ENCODE measurements at places on chromosomes 7 and 10.

DNA sequence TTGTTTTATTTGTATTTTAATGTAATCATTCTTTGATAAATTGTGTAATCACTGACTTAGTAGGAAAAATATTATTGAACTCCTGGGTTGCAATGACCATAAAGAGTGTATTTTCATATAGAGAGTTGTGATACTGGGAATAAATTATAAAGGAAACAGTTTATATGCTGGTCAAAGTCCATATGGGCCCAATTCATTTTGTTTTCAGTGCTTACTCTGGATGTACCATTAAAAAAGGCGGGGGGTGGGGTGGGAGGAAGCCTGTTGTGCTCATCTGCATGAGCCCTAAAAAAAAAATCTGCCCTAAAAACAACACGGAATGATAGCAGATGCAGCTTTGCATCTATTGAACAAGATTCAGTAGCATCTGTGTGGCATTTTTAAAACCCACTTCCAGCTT is 114.2 kb downstream of the BTRC start:
- no peak for DNase-seq

GRCh38 chr7:150375662-150376521 is 3.2 kb upstream of the ZNF775 start:
- peak; percentile 40 for DNase-seq

- no peak for DNase-seq
Observed at GRCh38 chr10:130636313-130636930, 500.2 kb downstream of the GLRX3 start.

GRCh38 chr7:155489862-155490696 is 32.1 kb downstream of the EN2 start:
- DNase-seq = no peak

DNA sequence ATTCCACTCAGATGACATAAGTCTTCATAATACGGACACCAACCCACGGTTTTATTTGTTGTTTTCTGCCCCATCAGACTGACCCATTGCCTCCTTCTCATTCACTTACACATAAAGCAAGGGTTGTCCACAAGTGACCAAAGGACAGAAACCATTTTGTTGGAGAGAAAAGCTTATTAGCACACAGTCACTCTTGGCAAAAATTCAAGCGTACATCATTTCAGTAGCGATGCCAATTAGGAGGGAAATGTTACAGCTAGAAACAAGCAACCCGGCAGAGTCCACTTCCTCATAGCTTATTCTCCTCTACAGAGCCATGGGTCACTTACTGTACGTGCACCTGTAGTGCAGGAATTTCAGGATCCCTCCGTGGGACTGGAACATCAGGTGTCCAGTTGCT is 23.0 kb downstream of the ABLIM1 start:
- no peak for DNase-seq

DNA sequence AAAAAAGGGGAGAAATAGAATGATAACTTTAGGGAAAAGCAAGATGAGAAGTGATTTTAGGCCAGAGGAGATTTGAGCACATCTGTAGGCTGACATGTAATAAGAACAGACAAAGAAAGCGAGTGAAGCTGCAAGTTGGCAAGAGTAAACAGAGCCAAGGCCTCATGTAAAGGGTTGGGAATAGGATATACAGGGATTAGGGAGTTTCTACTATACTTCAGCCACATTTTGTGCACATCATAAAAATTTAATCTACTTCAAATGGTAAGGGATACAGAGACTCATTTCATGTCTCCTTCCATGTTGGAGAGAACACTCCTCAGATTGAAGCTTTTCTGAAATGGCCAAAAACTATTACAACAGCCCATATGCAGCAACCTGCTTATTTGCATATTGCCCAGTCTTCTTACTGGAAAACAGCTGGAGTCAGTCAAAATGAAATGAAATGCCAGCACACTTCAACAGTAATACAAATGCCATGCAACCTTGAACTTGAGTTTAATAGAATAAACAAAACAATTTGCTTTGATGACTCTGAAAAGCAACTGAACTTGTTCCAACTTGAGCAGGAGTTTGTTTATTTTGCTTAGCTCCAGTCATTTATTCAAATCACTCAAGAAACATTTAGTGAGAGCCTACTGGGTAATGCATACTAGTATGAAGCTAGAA is 49.9 kb downstream of the NRCAM start:
- no peak for DNase-seq

- DNase-seq = no peak
Observed at GRCh38 chr10:47253651-47254375, 46.2 kb upstream of the GDF10 start.

GRCh38 chr10:33229949-33230267 is 104.6 kb downstream of the NRP1 start:
- no peak for DNase-seq

GRCh38 chr10:23314835-23315239 is 29.8 kb downstream of the C10orf67 start:
- DNase-seq = peak; percentile 55

DNA sequence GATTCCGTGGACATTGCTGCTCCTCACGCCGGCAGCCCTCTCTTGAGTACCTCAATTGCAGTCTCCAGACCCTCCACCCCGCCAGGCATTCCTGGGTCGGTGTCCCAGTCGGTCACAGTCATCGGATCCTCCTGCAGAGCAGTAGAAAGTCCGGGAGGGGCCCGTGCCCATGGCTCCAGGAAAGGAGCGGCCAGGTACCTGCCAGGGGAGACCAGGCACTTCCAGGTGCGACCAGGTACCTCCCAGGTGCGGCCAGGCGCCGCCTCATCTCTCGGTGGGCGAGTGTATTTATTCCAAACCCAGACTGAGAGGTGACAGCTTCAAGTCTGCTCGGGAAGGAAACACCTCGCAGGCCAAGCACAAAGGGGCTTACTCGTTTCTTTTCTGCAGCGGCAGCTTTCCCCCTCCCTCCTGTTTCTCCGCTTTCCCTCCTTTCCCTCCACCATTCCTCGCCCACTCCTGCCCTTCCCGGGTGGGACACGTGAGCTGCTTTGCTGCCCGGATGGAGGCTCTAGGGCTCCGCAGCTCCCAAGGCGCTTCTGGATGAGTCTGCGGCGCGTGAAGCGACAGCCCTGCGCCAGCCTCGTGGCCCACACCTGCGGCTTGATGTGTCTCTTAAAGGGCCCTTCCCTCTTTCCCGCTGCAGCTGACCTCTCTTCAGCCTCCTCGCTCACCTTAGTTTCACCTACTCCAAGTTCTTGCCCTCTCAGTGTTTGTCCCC is 39.4 kb upstream of the AGK start:
- no peak for DNase-seq

DNA sequence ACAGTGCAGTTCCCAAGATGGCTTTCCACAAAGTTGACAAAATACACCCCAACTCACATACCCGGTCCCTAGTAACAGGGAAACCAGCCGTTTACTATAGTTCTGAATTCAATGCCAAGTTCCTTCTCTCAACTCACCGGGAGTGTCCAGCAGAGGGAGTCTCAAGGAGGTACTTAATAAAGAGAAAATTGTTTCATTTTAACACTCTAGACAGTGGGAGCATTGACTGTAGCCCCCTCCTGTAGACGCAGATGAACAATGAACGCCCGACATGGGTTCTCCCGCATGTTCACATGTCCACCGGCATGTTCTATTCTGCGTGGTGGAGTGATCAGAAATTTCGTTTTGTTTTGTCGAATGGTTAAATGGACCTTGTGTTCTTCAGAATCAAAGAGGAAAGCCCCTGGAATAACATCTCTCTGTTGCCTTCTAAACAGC is 1.9 kb downstream of the HIPK2 start:
- DNase-seq = peak; percentile 51

GRCh38 chr7:31175672-31176071 is 123.6 kb downstream of the ADCYAP1R1 start:
- no peak for DNase-seq

- DNase-seq = no peak
Observed at GRCh38 chr7:92682903-92683539, 92.8 kb upstream of the FAM133B start.

GRCh38 chr10:21191512-21191911 is 294.4 kb upstream of the NEBL start:
- DNase-seq = no peak

DNA sequence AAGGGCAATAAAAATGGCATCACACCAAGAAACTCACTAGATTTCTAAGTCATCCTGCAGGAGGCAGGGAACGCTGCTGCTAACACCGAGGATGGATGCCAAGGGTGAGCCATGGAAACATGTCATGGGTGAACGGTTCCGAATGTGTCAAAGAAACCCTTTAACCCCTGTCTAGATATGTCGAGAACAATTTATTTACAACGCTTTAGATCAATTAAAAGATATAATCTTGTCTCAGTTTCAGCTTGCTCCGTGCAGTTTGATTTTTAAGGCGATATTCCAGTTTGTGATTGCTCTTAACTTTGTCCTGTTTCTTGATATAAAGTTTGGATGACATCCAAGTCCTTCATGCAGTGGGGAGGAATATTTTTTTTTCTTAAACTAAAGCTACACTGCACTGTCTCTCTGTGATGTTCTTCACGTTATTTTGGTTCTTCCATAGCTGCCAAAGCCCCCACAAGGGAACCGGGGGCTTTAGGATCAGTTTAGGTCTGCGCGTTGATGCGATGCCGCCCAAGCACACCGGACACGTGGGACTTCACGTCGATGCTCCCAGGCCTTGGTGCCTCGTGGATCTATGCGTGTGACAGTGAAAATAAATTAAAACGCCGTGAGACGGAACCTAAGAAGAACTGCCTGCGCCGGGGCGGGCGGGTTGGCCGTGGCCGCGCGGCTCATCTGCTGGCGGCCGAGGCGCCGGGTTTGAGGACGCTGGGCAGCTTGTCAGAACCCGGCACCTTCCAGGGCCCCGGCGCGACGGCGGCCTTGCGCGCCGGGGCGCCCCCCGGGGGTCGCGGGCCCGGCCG is 220.3 kb downstream of the PHTF2 start:
- peak; percentile 4 for DNase-seq

- DNase-seq = no peak
Observed at GRCh38 chr10:79413196-79413595, 32.2 kb downstream of the ZCCHC24 start.

DNA sequence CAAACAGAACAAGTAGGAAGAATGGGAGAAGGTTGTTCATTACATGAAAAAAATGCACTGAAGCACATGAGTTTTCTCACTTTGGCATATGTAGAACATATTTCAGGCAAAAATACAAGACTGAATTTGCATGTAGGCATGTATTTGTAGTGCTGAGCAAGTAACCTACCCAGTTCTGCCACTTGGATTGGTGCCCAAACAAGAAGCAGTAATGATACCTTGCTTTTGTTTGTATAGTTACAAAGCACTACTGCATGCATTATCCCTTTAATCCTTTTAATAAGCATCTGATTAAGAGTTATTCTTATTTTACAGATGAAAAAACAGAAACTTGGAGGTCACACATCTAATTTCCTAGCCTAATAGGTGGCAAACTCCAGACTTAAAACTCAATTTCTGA is 23.1 kb upstream of the CTTNBP2 start:
- DNase-seq = no peak

DNA sequence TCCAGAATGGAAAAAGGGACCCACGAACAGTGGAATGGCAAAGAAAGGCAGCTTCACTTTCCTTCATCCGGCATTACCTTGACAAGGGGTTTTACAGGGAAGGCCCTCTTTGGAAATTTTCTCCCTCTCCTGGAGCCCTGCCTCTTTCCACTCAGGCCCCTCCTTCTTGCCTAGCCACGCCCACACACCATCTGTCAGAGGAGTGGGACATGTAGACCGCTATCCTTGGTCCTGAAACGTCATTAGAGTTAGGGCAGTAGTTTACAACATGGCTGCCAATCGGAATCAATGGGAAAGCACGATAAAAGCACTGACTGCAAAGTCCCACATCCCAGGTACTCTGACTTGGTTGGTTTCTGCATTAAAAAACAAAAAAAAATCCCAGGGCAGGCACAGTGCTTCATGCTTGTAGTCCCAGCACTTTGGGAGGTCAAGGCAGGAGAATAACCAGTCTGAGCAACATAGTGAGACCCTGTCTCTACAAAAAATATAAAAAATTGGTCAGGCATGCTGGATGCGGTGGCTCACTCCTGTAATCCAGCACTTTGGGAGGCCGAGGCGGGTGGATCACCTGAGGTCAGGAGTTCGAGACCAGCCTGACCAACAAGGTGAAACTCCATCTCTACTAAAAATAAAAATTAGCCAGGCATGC is 96.4 kb downstream of the MARCHF5 start:
- no peak for DNase-seq

GRCh38 chr10:106513352-106513771 is 651.1 kb downstream of the SORCS1 start:
- DNase-seq = no peak

GRCh38 chr10:71589617-71590551 is 129.7 kb downstream of the C10orf105 start:
- no peak for DNase-seq

- DNase-seq = no peak
Observed at GRCh38 chr7:140016540-140016939, 46.2 kb downstream of the PARP12 start.

DNA sequence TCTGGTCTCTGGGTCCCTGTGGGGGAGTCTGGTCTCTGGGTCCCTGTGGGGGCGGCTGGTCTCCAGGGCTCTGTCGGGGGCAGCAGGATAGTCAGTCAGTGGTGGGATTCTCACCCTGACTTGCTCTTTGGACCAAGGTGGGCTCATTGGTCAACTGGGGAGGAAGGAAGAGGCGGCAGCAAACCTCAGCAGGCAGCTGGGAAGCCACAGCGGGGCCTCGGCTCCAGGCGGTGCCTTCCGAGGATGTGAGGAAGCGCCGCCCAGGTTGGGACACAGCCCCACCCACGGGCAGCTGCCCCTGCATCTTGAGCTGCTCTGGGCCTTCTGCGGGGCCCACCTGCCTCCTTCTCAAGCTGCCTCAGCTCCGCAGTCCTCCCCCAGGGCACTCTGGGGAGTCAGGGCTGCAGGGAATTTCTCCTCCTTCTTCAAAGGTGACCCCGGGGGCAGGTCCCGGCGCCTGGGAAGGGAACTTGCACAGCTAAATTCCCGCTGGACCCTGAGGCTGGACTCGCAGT is 20.4 kb upstream of the KNDC1 start:
- no peak for DNase-seq

DNA sequence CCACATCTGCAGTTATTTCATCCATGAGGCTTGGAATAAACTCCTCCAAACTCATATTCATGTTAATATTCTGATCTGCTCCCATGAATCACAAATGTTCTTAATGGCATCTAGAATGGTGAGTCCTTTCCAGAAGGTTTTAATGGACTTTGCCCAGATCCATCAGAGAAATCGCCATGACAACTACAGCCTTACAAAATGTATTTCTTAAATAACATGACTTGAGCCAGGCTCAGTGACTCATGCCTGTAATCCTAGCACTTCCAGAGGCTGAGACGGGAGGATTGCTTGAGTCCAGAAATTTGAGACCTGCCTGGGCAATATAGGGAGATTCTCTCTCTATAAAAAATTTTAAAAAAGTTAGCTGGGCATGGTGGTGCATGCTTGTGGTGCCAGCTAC is 102.1 kb upstream of the TMEM168 start:
- DNase-seq = no peak

DNA sequence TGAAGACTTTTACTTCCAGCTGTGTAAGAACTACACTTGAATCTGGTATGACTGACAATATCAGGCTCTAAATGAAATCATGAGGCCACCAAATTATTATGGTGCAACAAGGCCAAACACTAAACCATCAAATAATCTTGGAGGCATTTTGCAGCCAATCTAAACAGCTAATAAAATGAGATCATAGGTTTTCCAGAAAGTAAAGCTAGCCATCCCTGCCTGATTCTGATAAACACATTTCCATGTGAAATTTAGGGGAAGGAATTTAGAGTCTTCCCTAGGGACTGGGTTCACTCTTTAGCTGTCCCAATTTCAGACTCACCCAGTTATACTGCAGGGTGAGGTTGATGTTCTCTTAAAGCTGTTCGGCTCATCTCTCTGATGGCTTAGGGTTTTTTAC is 190.3 kb upstream of the TMEM196 start:
- no peak for DNase-seq

- DNase-seq = no peak
Observed at GRCh38 chr7:91287371-91288084, 23.3 kb downstream of the FZD1 start.

- no peak for DNase-seq
Observed at GRCh38 chr7:5709347-5709950, 72.0 kb downstream of the RNF216 start.
